ENCODE measurements at places on chromosomes 12 and 14.

DNA sequence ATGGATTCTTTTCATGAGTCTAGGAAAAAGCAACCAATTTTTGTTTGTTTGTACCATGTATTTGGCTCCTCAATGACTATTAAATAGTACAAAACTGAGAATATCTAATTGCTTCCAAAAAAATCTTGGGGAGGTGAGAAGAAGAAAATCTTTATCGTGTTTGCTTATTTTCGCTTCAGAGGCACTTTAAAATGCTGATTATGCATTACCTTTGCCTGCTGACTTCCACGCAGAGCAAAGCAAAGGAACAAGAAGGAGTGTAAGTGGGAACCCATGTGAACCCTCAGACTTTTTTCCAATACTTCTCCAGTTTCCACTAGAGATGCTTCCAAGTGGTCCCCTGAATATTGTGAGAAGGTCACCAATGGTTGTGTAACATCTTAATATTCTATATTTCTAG is 43.2 kb upstream of the STRN3 start:
- no peak for DNase-seq

GRCh38 chr12:26047401-26048226 is 77.2 kb downstream of the BHLHE41 start:
- DNase-seq = no peak

DNA sequence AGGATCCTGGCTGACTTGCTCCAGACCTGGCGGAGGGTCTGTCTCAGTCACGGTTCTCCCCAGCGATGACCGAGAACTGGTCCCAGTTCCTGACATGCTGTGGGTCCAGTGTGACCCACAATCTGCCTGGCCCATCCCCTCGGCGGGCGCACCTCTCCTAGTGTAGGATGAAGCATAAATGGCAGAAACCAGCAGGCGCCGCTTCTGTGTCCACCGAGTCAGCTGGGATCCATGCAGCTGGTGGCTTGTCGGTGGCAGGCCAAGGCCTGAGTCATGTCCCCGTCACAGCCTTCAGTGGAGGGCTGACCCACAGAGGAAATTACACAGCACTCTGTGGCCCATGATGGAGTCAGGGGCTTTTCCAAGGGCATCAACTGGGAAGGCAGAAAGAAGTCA is 38.5 kb downstream of the NFKBIA start:
- DNase-seq = no peak

DNA sequence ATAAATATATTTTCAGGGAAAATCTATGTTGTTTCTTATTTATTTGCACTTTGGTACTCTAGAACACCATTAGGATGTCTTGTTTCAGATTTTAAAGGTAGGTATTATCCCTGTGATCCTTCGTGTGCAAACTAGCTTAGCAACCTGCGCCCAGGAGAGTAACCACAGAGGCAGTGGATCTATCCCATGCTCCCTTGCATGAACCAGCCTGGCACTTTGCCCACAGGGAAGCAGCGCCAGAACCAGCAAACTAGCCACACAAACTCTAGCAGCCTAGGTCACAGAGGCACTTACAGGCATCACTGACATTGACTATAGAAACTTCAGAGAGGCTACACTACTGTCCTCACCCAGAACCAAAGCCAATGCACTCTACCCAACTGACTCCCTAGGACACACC is 76.1 kb downstream of the TSHR start:
- DNase-seq = no peak

DNA sequence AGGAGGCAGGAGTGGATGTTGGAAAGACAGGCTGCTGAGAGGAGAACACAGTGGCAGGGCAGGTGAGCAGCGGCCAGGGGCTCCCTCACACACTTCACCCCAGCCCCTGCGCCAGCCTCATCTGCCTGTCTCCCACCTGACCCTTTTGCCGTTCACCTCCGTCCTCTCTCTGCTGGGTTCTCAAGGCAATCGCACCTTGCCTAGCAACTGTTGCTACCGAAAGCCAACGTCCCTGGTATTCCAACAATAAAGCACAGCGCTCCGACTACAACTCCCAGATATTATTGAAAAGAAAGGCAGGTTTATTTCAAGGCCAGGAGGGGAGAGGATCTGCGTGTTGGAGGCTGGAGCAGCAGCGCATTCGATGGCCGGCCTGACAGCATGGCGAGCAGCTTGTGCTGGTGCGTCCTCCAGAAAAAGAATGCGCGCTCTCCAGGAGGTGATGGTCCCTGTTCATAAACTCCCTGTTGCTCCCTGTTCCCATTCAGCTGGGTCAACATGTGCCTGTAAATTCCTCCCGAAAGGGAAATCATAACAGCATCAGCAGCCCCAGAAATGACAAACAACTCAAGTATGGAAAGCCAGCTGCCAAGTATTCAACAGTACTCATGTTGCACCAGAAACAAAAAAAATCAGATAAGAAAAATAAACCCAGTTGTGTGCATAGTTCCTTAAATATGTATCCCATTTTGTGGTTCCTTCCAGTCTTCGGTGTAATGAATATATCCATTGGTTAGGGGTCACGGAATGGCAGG is 153.0 kb upstream of the DIO3 start:
- DNase-seq = no peak

- DNase-seq = no peak
Observed at GRCh38 chr12:121352682-121353018, 439 bp upstream of the ANAPC5 start.

DNA sequence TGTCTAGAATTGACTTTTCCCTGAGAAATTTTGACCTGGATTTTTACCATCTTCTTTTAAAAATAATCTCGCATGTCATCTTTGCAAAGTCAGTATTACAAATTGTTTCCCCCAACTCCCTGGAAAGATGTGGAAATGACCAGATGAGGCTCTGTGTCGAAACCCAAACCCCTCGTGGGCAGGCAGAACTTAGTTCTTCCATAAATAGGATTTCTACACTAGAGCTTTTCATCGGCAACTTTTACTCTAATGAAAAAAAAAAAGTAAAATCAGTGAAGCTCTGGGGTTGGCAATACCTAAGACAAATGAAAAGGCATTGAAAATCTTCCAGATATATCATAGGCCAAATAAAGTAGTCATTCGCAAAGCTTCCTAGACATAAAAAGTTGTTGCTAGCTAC is 17.0 kb downstream of the SSPN start:
- DNase-seq = no peak

DNA sequence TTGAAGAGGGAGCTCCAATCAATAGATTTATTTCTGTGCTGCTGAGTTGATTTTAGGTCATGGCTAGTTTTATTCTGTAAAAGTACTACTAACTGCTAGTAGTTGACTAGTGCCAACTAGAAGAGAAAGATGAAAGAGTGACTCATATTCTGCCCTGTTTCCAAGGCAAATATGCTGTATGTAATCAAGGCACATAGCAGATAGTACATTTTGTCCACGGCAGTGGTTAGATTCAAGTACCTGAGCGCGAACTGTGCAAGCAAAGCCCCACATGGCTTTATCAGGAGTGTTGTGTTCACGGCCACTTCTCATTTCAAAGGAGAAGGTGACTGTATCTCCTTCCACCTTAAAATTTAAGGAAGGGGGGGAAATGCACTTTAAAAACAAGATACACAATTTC is 126.8 kb downstream of the TRAFD1 start:
- DNase-seq = no peak

- DNase-seq = no peak
Observed at GRCh38 chr12:110024051-110024450, 24.3 kb downstream of the C12orf76 start.

Measured in nucleus accumbens (tissue), 56 donors.